ENCODE measurements at places on chromosomes 16 and 17.

- no peak for DNase-seq
Measured at GRCh38 chr16:71610447-71610846, 15.5 kb upstream of the MARVELD3 start.

DNA sequence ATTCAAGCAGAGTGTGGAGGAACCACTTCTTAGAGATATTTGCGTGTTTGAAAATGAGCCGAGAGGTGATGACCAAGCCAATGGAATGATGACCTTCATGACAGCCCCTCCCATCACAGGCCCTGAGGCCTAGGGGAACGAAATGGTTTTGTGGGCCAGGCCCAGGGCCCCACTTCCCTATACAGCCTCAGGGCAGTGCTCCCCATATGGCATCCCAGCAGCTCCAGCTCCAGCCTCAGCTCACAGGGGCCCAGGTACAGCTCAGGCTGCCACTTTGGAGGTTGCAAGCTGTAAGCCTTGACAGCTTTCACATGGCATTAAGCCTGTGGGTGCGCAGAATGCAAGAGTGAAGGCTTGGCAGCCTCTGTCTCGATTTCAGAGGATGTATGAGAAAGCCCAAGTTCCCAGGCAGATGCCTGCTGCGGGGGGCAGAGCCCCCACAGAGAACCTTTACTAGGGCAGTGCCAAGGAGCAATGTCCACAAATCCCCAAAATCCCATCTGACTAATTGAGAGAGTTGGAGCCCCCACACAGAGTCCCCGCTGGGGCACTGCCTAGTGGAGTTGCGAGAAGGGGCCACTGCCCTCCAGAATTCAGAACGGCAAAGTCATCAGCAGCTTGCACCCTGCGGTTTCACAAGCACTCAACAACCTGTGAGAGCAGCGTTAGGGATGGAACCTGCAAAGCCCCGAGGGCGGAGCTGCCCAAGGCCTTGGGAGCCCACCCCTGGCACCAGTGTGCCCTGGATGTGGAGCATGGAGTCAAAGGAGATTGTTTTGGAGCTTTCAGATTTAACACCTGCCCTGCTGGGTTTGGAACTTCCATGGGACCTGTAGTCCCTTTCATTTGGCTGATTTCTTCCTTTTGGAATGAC lies 21.2 kb downstream of the CHMP6 start:
- DNase-seq = no peak

- no peak for DNase-seq
Measured at GRCh38 chr17:45432405-45433158, at the start of gene ARHGAP27. Gene ARHGAP27 (minus strand): TSS chr17:45432870. CDS start chr17:45430279, 2,591 bp downstream.

GRCh38 chr17:74759941-74760340 lies 11.5 kb downstream of the NHERF1 start:
- no peak for DNase-seq

- DNase-seq = no peak
Measured at GRCh38 chr16:62940569-62940968, 904.3 kb upstream of the CDH8 start.

Measured in activated CD4-positive, alpha-beta T cell treated with anti-CD3 and anti-CD28 coated beads for 24 hours (primary cell).